GM04503 (cell line): ENCODE measurements at places on chromosomes 4 and X.
A peak's percentile ranks its signal among the peaks of the same experiment; 100 is the strongest.

- DNase-seq: no peak
These were observed 4.2 kb upstream of the TMSB4X start for GRCh38 chrX:12970691-12971202.

GRCh38 chrX:9757366-9757765, 8.3 kb downstream of the GPR143 start:
- DNase-seq: no peak

- no peak for DNase-seq
These were observed 1139.7 kb downstream of the PCDH18 start for GRCh38 chr4:136392576-136392975.

DNA sequence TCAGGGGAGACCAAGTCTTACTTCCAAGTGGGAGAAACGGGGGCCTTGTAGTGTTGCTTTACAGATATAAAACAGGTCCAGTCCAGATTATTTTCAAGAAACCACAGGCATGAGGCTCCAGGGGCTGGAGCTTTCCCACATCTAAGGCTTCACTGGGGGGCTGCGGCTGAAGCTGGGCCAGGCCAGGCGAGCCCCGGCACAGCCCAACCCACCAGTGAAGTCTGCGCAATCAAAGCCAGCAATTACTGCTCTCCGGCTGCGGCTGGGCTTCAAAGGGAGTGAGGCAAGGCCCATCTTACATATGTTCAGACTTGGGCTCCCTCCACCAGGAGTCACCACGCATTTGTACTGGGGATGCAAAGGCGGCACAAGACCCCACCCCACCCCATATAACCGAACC, 61.7 kb downstream of the HADH start:
- DNase-seq: no peak

DNA sequence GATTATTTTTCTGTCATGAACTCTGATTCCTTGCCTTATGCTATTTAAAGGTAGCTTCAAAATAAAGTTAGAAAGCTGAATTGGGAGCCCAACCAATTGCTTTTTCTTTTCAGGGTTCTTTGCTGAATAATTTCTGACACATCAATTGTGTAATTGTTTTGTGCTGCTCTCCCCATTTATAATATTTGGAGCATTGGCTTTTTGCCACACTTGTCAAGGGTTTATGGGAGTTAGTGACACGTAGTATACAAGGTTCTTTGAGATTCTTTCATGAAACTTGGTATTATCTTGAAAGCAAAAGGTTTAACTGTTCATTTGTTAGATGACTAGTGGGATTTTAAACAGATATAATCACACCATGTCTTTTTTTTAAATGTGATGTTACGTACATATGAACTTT, 80.9 kb downstream of the POLA1 start:
- DNase-seq: no peak

DNA sequence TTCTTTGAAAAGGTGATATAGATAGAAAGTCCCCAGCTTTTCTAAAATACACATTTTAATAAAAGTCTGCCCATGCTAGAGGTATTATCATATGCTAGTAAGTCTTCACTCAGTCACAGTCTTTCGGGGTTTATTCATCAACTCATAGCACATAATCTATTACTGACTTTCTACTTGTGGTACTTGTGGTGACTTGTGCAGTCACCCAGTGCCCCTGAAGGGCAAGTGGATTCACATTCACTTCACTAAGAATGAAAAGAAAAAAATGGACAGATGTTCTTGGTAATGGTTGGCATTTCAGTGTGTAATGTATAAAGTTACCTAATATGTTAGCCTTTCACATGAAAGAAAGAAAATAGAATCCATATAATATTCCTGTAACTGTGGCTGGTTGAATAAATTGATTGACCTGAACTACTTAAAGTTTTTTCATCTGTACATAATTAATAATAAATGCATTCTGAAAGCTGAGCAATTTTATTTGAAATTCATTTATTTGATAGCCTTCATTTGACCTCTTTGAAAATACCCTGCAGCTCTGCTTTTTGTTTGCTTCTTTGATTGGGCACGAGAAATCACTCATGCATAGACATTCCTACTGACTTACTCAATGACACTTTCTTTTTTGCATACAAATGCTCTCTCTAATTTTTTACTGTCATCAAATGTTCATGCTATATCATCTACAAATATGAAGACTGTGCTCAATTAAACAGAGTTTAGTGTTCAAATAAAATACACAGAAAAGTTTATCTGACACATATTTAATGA, 39.5 kb upstream of the ZNF330 start:
- DNase-seq: no peak

- DNase-seq: no peak
These were observed 51.5 kb upstream of the RAB9B start for GRCh38 chrX:103883533-103883932.

GRCh38 chrX:107465932-107466620, 16.6 kb downstream of the FRMPD3 start:
- no peak for DNase-seq

DNA sequence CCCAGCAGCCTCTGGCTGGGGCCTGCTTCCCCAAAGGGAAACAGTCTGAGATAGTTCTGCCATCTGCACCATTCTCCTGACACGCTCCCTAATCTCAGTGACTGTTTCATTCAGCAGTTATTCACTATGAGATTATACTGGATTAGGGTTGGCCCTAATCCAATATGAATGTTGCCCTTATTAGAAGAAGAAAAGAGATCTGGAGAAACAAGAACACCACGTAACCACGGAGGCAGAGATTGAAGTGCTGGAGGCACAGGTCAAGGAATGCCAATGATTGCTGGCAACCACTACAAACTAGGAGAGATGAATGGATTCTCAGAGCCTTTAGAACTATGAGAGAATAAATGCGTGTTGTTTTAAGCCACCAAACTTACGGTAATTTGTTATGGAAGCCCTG, 7.4 kb downstream of the ACOX3 start:
- no peak for DNase-seq

DNA sequence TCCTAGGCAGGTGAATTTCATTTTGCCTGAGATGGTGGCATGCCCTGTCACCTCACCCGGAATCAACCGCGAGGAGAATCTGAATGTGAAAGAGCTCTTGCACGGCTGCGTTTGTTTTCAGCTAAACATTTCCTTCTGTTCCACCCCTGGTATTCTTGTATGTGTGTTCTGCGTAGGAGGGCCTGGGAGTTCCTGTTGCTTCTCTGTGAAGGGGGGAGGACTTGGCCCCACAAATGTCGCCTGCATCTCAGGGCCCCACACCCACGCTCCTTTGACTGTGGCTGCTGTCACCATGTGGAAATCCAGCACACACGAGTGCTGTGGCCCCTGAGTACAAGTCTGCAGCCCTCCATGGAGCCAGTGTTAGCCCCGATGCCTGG, 45.8 kb upstream of the CLCN4 start:
- no peak for DNase-seq

- no peak for DNase-seq
These were observed 9.7 kb downstream of the PTCHD1 start for GRCh38 chrX:23344238-23344903.

DNA sequence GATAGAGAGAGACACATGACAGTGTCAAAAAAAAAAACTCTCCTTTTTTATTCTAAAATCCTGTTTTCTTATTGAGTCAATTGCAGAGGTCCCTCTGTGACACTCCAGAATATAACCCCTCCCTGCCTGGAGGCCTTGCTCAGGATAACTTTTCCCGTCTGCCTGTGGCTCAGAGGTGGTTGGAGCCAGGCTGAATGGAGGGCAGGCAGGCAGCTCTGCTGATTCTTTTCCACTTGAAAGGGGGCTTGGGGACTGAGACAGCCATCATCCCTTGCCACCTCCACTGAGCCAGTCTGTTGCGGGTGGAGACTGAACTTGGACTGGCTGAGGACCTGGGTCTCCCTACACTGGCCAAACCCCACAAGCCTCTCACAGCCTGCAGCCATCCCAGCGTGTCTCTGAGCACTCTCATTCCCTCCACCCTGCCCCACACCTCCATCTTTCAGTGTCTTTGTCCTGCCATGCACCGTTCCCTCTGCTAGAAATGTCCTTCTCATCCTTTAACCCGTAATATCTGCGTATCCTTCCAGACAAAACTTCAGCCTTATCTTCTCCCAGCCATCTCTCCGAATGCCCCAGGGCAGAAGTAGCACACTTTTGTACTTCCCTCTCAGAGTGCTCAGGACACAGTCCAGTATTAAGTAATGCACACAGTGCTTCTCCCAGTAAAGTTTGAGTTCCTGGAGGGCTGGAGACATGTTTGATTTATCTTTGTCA, 139.9 kb downstream of the CHIC2 start:
- DNase-seq: no peak

DNA sequence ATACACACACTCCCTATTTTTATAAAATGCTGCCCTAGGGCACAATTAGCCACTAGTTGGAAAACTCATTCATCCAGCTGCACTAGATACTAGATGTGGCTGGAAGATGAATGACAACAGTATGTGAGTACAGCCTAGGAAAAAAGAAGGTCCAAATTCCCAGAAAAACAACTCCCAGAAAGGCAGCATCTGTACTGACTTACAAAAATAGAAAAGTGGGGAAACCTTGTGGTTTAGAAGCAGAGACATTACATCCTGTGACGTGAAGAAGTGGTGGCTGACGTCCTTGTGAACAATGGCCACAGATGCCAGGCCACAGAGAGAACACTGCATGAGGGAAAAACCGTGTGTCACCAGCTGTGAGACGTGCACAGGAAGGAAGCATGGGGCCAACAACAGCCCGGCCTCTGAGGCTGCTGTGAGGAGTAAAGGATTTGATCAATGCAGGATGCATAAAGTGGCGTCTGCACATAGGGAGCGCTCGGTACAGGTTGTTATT, 81.2 kb downstream of the SPRY1 start:
- peak; percentile 13 for DNase-seq

- DNase-seq: no peak
These were observed 8.9 kb upstream of the AGA start for GRCh38 chr4:177451108-177451500.

DNA sequence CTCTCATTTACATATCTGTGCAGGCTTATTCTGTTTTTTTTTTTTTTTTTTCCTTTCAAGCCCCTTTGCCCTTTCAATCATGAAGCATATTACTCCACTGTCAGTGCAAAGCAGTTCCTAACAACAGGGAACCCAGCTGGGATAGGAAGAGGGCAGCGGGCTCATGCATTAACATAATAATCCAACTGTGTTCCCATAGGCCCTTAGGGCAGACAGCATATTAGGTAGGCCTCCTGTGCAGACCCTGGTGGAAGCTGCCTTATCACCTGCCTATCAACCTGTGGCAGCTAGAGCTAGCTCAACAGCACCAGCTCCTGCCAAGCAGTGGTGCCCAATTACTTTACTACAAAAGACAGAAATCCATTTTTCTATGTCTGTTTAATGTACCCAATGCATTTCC, 49.3 kb downstream of the SLC10A7 start:
- DNase-seq: no peak

GRCh38 chr4:13989501-13989900, 362.0 kb upstream of the BOD1L1 start:
- peak; percentile 43 for DNase-seq

GRCh38 chr4:43047058-43047457, 154.5 kb downstream of the GRXCR1 start:
- DNase-seq: no peak

- no peak for DNase-seq
These were observed 4.2 kb downstream of the PAK3 start for GRCh38 chrX:111100191-111100590.
